ENCODE measurements at places on chromosomes 3 and 15.

DNA sequence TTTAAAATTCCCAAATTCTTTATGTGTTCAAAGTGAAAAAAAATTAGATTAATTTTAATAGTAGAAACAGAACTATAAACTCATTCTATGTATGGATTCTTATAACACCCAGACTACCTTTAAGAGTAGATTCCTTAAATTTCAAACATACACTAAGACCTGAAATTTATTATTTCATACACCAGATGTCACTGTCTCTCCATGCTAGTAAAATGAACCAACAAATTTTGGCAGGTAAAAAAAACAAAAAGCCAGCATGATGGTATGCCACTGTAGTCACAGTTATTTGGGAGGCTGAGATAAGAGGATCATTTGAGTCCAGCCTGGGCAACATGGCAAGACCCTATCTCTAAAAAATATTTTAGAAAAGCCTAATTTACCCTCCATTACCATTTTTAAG is 461.3 kb upstream of the NAALADL2 start:
- no peak for DNase-seq

- DNase-seq, result no peak
These were observed 29.7 kb downstream of the HAPLN3 start for GRCh38 chr15:88865498-88866099.

GRCh38 chr3:89360156-89360555 is 252.7 kb downstream of the EPHA3 start:
- DNase-seq, result no peak

- DNase-seq, result no peak
These were observed 143.6 kb upstream of the BHLHE40 start for GRCh38 chr3:4835616-4836043.

GRCh38 chr15:34993412-34993811 is 5.3 kb upstream of the ZNF770 start:
- no peak for DNase-seq

GRCh38 chr15:90174140-90174875 is 26.8 kb upstream of the SEMA4B start:
- no peak for DNase-seq

DNA sequence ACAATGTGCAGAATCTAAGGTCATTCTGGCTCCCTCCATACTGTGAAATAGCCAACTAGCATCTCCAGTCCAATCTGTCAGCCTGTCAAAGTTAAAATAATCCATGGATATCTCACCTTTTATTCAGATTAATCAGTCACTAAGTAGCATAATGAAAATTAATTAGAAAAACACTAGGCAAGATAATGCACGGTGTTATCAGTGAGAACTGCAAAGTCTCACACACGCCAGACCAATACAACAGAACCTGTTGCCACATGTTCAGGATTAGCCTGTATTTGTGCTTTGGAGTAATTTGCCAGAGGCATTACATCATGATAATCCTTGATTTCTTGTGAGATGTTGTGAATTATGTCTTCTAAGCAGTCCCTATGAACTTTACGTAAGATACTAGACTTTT is 820.4 kb upstream of the ALCAM start:
- DNase-seq, result no peak

GRCh38 chr15:31407851-31408250 is 81.2 kb downstream of the KLF13 start:
- DNase-seq, result no peak

DNA sequence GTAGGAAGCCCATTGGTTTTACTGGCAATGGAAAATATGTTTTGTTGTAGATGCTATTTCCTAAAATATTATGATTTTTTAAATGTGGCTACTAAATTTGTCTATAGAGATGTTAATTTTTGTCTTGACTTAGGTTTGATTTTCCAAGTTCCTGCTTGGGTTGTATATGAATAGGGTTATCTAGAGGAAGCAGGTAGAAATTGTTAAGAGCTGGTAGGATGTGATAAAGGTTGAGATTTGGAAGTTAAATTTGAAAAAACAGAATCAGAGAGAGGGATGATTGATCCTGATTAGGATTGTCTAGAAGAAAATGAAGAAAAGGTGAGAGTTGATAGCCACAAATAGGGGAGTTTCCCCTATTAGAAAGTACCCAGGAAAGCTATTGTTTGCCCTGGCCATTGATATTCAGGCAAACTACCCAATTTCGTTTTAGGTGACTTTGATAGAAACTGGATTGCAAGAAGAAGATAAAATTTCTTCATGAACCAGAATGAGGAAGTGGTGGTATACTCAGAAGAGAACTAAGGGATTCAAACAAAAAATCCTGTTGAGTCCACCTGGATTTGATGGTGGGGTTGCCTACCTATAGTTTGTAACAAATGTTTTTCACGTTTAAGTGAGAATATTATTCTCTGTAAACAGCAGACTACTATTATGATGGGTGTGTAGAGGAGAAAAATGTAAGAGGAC is 91.2 kb upstream of the PHLDB2 start:
- no peak for DNase-seq

Data from H54 (cell line).